ENCODE measurements at places on chromosomes 2 and 18. TPM values are rescaled to one million over a fixed set of nuclear protein-coding genes. Genes with fewer than 3 reads are reported as not detected.

The SERPINB2 gene
- not detected for total RNA-seq

The NGEF gene
- 0.33 TPM for total RNA-seq

The IL36RN gene
- total RNA-seq: not detected

The PROM2 gene
- total RNA-seq: 2.9 TPM

The HOXD4 gene
- total RNA-seq: 0.98 TPM

The CD207 gene
- total RNA-seq: 0.33 TPM

The CGREF1 gene
- total RNA-seq: 0.92 TPM

The BIRC6 gene
- total RNA-seq: 74.2 TPM

The ABCB11 gene
- not detected for total RNA-seq

The TGOLN2 gene
- total RNA-seq: 148 TPM

DNA sequence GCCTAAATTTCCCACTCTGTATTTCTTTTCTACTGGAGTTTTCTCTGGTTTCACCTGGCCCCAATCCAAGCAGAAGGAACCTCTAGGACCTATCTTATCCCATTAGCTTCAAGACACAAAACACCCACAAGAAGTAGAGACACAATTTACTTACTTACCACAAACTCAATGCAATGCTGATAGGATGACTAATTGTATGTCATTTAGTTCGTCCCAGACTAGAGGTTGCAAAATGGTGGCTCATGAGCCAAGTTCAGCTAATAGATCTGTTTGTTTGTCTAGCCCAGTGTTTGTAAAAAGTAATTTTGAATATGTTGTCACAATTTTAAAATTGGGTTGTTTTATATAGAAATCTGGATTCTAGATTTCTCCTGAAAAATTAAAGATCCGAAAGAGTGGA lies 34.7 kb upstream of the ZSWIM2 start:
- H3K27me3 ChIP-seq: no peaks in the 10 kb centered on the region
- H3K4me3 ChIP-seq: no peak overlapping the region
- no peak overlapping the region for H3K27ac ChIP-seq
- H3K36me3 ChIP-seq: no peaks in the 10 kb centered on the region

DNA sequence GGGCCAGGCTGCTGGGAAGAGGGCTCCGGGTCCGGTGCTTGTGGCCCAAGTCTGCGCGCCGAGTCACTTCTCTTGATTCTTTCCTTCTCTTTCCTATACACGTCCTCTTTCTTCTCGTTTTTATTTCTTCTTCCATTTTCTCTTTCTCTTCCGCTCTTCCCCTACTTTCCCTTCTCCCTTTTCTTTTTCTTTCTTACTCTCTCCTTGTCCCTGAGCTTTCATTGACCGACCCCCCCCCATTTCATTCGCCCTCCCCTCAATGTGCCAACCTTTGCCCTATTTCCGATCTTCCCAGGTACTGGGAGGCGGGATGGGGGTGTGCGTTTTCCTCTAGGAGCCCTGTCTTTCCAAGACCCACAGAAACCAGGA lies 1.8 kb downstream of the ONECUT2 start:
- H3K36me3 ChIP-seq: no peaks in the 10 kb centered on the region
- H3K27ac ChIP-seq: no peak overlapping the region
- peaks cover 58% of the 10 kb centered on the region for H3K4me1 ChIP-seq
- peaks cover 97% of the 10 kb centered on the region for H3K27me3 ChIP-seq

- H3K4me3 ChIP-seq: no peak overlapping the region
- DNase-seq: peak; percentile 83
- H3K27me3 ChIP-seq: no peaks in the 10 kb centered on the region
- peaks cover 10% of the 10 kb centered on the region for H3K4me1 ChIP-seq
These were observed 15.6 kb upstream of the INO80C start for GRCh38 chr18:35513181-35513936.

DNA sequence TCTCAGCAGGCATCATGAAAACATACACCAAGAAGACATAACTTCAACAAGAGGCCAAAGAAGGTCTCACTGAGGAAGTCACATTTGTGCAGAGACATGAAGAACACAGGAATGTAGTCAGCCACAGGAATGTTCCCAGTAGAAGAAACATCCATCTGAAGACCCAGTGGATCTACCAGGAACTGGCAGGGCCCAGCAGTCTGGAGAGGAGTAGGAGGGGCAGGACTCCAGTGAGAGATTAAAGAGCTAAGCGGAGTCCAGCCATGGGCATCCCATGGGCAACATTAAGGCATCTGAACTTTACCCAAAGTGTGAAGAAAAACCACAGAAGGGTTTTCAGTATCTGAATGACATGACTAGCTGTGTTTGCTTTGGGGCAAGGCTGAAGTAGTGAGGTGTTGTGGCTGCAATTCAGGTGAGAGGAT lies 103.1 kb downstream of the UPP2 start:
- H3K4me1 ChIP-seq: no peaks in the 10 kb centered on the region
- no peak overlapping the region for H3K4me3 ChIP-seq
- H3K27me3 ChIP-seq: no peaks in the 10 kb centered on the region
- H3K36me3 ChIP-seq: no peaks in the 10 kb centered on the region
- no peak for DNase-seq
- H3K27ac ChIP-seq: no peak overlapping the region

DNA sequence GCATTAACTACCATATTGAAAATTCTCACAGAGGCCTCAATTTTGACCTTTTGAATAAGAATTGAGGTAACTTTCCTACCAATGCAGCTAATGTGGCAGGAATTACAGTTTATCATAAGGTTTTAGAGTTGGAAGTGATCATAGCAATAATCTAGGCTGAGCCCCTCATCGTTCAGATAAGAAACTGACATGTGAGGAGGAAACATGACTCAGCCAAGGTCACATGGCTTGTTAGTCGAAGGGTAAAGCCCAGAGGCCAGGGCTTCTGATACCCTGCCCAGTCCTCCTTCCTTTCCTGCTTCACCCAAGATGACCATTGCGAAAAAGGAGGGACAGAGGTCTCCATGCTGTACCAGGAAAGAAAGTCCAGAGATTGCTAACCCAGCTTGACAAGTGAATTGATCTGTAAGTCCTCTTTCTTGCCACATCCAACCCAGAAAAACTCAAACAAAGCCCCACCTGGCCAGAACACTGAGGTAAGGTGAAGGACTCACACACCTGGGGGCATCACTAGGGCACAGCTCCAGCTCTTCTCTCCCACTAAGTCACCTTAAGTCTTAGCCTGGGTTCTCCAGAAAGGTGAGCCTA lies 174.8 kb downstream of the EN1 start:
- H3K4me3 ChIP-seq: no peak overlapping the region
- no peaks in the 10 kb centered on the region for H3K27me3 ChIP-seq
- H3K4me1 ChIP-seq: peaks cover 15% of the 10 kb centered on the region
- H3K36me3 ChIP-seq: no peaks in the 10 kb centered on the region
- peak; percentile 60 for DNase-seq
- H3K27ac ChIP-seq: no peak overlapping the region

DNA sequence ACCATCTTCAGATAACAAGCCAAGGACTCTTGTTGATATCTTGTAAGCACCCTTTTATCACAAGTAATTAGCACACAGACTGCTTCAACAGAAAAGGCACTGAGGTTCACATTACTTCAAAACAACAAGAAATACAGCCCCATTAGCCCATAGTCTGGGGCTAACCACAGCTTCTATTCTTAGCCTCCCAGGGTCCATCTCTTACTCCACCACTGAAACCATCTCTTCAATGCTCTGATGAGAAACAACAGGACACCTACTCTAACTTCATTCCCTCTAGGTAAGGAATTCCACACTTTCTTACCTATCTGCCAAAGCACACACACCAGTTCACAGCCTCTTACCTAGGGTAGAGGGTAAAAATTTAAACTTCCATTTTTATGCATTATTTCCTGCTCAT lies 26.4 kb upstream of the CYTIP start:
- DNase-seq: no peak
- H3K27me3 ChIP-seq: no peaks in the 10 kb centered on the region
- no peaks in the 10 kb centered on the region for H3K4me1 ChIP-seq

- no peaks in the 10 kb centered on the region for H3K36me3 ChIP-seq
- H3K4me3 ChIP-seq: no peak overlapping the region
- H3K27me3 ChIP-seq: no peaks in the 10 kb centered on the region
- no peak for DNase-seq
These were observed 236.1 kb upstream of the SIX3 start for GRCh38 chr2:44705356-44705755.

- H3K4me1 ChIP-seq: peaks cover 11% of the 10 kb centered on the region
- H3K36me3 ChIP-seq: no peaks in the 10 kb centered on the region
- no peaks in the 10 kb centered on the region for H3K27me3 ChIP-seq
- no peak overlapping the region for H3K27ac ChIP-seq
These were observed 4.6 kb upstream of the PXDN start for GRCh38 chr2:1748741-1749488.

DNA sequence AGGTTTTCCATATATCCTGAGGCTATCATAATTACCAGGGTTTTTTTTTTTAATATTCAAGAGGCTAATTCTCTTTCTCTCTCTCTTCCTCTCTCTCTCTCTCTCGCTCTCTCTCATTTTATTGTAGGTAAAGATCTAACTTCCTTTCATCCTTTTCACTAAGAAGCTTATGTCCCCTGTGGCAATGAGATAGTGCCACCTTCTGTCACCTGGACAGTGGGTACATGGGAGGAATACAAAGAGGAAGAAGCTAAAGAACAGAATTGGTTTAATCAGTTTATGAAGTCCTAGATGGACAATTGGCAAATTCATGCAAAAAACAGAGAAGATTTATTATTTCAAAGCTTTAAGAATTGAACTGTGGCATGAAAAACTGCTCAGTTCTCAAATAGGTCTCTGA lies 1582.3 kb upstream of the TMEFF2 start:
- no peak overlapping the region for H3K4me3 ChIP-seq
- H3K4me1 ChIP-seq: no peaks in the 10 kb centered on the region

- peak overlapping the region; percentile 42 for H3K27ac ChIP-seq
- H3K4me3 ChIP-seq: no peak overlapping the region
- no peaks in the 10 kb centered on the region for H3K36me3 ChIP-seq
- peaks cover 44% of the 10 kb centered on the region for H3K4me1 ChIP-seq
- H3K27me3 ChIP-seq: no peaks in the 10 kb centered on the region
These were observed 174.5 kb downstream of the PTPRM start for GRCh38 chr18:7741640-7742039.

GRCh38 chr2:88919087-88919738 lies 227.7 kb downstream of the RPIA start:
- H3K27me3 ChIP-seq: no peaks in the 10 kb centered on the region
- H3K4me3 ChIP-seq: no peak overlapping the region
- H3K4me1 ChIP-seq: no peaks in the 10 kb centered on the region
- no peaks in the 10 kb centered on the region for H3K36me3 ChIP-seq
- no peak for DNase-seq

GRCh38 chr2:85583667-85584353 lies 421 bp upstream of the VAMP5 start:
- no peak for DNase-seq
- H3K27me3 ChIP-seq: no peaks in the 10 kb centered on the region
- H3K27ac ChIP-seq: peak overlapping the region; percentile 88
- H3K4me1 ChIP-seq: peaks cover 74% of the 10 kb centered on the region
- H3K36me3 ChIP-seq: no peaks in the 10 kb centered on the region

DNA sequence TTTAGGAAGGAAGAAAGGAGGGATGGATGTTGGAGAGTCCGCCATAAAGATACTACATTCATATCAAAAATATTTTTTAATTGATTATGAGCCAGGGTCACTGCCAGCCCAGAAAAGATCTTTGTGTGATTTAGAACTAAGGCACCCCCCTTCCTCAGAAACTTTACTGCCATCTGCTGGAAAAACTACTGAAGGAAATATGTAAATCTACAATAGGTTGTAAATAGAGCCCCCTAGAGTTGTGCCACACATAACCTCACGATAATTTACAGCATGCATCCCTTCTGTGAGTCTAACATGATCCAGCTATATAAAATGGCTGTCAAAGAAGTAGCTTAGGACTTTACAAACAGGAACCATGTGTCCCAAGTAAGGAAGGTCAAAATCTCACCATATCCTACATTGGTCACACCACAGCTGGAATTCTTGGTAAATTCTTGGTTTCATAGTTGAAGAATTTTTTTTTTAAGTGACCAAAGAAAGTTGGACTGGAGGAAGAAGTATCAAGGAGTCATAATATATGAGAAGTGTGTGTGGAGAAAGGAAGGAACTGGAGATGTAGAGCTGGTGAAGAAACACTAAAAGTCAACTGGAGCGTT lies 152.5 kb downstream of the CYP26B1 start:
- no peak for DNase-seq
- H3K4me3 ChIP-seq: no peak overlapping the region
- H3K36me3 ChIP-seq: no peaks in the 10 kb centered on the region
- peaks cover 3% of the 10 kb centered on the region for H3K27me3 ChIP-seq
- H3K4me1 ChIP-seq: no peaks in the 10 kb centered on the region

- peak overlapping the region; percentile 62 for H3K27ac ChIP-seq
- peaks cover 32% of the 10 kb centered on the region for H3K4me1 ChIP-seq
- H3K4me3 ChIP-seq: no peak overlapping the region
- no peaks in the 10 kb centered on the region for H3K27me3 ChIP-seq
- no peaks in the 10 kb centered on the region for H3K36me3 ChIP-seq
- DNase-seq: no peak
These were observed 23.5 kb downstream of the MBP start for GRCh38 chr18:77108821-77109647.

DNA sequence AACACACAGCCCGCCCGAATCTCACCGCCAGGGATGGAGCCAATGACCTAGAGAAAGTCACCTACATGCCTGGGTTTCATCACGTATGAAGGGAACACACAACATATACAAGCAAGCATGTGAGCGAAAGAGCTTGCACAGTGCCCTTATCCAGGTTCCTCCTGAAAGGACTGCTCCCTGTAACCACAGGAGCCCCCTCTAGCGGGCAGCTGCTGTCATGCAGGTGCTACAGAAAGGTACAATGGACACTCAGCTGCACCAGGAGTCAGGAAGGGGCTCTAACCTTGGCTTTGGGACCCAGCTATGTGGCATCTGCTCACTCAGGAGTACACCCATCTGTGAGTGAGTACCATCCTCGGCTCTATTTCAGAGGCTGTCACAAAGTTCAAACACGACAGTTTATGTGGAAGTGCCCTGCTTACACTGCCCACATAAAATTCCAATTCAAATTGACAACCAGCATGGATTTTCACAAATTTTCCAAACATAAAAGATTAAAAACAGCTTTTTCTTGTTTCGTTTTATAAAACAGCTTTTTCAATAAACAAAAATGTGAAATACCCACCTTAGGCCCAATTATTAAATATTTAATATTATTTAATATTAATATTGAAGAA lies 3.5 kb downstream of the NDUFA10 start:
- H3K36me3 ChIP-seq: peaks cover 45% of the 10 kb centered on the region
- H3K27me3 ChIP-seq: no peaks in the 10 kb centered on the region
- no peak for DNase-seq
- H3K4me1 ChIP-seq: peaks cover 32% of the 10 kb centered on the region

GRCh38 chr2:137862651-137863050 lies 101.6 kb upstream of the HNMT start:
- no peak overlapping the region for H3K4me3 ChIP-seq
- H3K4me1 ChIP-seq: no peaks in the 10 kb centered on the region
- no peak overlapping the region for H3K27ac ChIP-seq
- H3K36me3 ChIP-seq: no peaks in the 10 kb centered on the region

DNA sequence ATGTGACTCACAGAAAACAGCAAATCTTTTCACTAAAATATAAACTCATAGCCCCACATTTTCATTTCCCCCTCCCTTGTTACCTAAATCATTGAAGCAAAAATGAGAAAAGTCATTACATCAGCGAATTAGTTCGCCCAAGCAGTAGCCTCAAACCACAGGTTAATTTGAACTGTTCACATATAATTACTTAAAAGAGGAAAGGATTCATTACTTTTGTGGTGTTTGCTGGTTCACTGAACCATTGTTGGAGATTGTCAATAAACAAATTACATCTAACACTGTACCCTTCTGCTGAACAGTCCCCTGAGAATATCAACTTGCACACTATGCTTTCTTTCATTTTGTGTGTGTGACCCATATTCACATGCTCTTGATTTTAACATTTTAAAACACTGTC lies 238.7 kb downstream of the ERBB4 start:
- no peak for DNase-seq
- H3K4me1 ChIP-seq: no peaks in the 10 kb centered on the region
- H3K36me3 ChIP-seq: no peaks in the 10 kb centered on the region
- no peak overlapping the region for H3K27ac ChIP-seq

All from esophagus muscularis mucosa (tissue), 4 donors.